Fibroblast of pulmonary artery (primary cell): ENCODE measurements at places on chromosomes 12 and 14.
A peak's percentile ranks its signal among the peaks of the same experiment; 100 is the strongest.

GRCh38 chr14:22393796-22394195, 195.2 kb downstream of the DAD1 start:
- DNase-seq, result no peak

GRCh38 chr12:106080041-106080790, 58.5 kb downstream of the NUAK1 start:
- peak; percentile 67 for DNase-seq

- DNase-seq, result no peak
Observed at GRCh38 chr12:104691721-104692556, 235.2 kb downstream of the CHST11 start.

GRCh38 chr14:104542871-104543830, 36.4 kb upstream of the C14orf180 start:
- DNase-seq, result no peak

DNA sequence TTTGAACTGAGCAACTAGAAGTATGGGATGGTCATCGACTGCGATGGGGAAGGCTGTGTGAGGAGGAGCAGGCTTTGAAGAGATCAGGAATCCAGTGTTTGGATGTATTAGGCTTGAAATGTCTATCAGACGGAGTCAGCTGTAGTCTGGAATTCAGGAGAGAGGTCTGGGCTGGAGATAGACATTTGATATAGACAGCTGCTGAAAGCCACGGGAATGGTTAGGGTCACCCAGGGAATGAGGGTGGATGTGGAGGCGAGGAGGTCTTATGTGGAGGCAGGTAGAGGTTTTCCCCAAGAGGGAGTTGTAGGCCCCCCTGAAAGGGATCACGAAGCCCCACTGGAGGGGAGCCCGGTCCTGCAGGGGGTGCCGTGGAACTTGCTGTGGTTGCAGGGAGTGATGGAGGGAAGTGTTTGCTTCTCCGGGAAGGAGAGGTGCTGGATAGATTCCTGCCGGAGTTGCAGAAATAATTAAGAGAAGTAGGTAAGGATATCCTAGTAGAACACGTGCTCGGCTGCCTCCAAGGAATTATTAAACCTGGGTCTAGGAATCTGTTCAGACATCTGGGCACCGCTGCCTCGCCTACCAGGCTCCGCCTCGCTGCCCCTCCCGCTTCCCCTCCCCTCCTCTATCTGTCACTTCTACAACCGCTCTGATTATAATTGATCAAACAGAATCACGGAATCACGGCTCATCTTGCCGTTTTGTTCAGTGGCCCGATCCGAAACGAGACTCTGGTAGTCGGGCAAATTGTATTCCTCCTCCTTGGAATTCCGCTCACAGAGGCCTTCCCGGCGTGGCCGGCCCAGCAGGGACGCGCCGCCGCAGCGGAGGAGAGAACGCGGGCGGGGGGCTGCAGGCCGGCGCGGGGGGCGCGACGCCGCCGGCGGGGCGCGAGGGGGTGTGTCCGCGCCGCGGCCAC, 826 bp upstream of the CACNA1C start:
- no peak for DNase-seq

DNA sequence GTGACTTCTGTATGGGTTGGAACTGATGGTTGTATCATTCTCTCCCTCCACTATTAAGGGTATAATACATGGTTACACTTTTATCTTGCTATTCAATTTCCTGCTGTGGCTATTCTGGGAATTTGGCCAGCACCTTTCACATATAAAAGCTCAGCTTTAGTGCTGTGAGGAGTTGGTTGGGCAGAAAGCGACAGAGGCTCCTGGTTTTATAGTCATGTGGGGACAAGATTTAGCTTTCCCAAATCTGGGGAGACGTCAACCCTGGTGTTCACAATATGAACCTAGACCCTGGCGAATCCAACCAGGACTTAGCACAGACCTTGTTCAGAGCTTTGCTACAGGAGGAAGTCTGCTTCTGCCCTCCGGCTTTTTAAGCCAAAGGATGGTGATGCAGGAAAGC, 36.5 kb downstream of the FOS start:
- DNase-seq, result peak; percentile 85

DNA sequence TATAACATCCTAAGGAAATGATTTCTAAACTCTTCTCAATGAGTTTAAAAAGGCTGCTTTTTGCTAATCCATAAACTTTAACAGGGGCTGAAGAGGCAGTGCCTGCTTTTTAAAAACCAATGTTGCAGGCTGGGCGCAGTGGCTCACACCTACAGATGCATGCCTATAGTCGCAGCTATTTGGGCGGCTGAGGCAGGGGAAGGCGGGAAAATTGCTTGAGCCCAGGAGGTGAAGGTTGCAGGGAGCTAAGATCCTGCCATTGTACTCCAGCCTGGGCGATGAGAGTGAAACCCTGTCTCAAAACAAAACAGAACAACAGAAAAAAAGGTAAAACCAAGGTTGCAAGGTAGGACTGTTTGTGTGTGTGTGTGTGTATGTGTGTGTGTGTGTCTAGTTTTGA, 531.2 kb downstream of the DIO2 start:
- DNase-seq, result no peak

DNA sequence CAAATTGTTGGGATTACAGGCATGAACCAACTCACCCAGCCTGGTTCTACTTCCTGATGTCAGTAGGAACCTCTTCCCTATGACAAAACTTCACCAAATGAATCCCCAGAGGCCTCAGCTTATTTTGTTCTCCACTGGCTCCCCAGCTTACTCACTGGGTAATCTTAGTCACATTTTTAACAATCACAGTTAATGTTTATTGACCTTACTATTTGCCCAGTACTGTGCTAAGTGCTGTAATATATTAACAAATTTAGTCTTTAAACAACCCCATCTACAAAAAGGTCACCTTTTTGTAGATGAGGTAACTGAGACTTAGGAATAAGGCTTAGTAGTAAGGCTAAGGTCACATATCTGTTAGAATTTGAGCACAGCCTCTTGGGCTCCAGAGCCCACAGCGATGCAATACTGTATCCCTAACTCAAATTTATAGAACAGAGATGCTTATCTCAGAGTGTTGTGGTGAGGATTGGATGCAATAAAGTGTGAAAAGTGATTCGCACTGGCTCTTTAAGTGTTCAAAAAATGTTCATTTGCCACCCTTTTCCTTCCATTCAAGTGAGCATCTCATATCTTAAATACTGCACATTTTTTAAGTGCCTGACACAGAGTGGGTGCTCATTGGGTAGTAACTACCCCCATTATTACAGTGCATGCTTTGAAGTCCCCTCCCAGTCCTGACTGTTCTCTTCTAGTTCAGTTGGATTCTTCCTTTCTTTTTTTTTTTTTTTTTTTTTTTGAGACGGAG, 146.4 kb upstream of the ARHGAP5 start:
- peak; percentile 17 for DNase-seq

- no peak for DNase-seq
Observed at GRCh38 chr12:124481772-124482566, 85.4 kb downstream of the NCOR2 start.

DNA sequence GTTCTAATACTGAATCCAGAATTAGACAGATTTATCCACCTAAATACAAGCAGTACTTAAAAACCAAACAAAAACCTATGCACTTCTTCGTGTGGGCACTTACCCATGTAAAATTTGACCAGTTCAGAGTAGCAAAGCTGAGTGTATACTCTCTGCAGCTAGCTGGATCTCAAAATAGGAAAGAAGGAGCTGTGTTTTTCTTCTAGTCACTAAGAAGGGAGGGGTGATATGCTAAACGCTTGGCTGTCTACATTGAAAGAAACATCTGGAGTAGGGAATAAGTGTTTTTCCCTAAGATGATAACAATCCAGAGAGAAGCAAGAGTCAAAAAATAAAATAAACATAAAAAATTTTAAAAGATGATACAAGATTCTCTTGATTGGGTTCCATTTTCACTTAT, 20.0 kb downstream of the RBMS2 start:
- DNase-seq, result no peak

DNA sequence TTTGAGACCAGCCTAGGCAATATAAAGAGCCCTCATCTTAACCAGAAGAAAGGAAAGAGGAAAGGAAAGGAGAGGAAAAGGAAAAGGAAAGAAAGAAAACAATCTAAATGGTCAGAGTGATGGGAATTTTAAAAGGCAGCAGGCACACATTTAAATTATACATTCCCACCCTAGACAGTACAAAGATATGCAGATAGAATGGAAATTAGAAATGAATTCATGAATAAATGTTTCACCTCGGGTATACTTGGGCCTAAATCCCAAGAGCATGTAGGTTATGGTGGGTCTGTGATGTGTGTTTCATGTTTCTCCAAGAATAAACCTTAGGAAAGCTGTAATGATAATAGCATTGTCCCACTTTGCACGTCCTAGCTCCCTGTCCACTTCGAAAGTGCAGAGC, 104.6 kb upstream of the SLCO1C1 start:
- no peak for DNase-seq

DNA sequence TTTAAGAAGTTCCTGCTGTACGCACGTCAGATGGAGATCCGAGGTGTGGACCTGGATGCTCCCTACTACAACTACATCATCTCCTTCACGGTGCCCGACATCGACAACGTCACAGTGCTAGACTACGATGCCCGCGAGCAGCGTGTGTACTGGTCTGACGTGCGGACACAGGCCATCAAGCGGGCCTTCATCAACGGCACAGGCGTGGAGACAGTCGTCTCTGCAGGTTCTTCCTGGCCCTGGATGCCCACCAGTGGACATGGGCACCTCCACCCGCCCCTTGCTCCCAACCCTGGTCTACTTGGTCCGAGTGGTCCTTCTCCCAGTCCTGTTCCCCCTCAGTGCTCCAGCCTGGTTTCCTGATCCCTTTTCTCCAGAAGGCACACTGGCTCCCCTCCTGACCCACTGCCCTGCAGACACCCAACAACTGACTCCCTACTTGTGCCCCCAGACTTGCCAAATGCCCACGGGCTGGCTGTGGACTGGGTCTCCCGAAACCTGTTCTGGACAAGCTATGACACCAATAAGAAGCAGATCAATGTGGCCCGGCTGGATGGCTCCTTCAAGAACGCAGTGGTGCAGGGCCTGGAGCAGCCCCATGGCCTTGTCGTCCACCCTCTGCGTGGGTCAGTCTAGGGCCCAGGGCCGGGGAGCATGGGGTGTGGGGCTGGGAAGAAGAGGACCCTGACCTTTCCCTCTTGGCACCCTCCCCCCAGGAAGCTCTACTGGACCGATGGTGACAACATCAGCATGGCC, 32.1 kb upstream of the LRP1-AS start:
- DNase-seq, result no peak

DNA sequence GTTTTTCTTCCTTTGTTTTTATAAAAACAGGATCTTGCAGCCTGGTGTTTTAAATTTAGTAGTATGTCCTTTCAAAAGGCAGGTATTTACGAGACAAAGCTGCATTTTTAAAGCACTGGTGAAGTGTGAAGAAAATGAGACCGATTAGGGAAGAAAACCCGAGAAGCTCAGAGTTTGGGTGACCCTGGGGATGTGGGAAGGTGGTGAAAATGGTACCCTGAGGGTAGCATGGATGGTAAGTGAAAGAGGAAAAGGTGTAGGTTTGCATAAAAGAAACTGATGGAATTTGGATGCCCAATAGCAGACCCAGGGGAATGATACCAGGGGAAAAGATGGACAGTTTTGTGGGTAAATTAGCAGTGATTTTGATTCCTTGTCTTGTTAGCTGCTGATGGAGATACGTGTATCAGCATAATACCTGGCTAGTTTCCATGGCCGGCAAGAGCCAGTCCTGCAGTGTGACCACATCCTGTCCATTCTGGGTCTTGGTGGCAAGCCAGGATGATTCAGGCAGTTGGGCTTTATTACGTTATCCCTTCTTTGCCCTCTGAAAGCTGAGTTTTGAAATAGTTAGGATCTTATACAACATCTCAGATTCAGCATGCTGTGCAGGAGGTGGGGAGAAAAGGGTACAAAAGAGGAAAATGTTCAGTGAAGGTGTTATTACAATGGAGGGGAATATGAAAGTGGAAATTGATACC, 8.9 kb downstream of the BICD1 start:
- DNase-seq, result peak; percentile 99

- no peak for DNase-seq
Observed at GRCh38 chr12:110807640-110808039, 39.1 kb upstream of the CCDC63 start.

DNA sequence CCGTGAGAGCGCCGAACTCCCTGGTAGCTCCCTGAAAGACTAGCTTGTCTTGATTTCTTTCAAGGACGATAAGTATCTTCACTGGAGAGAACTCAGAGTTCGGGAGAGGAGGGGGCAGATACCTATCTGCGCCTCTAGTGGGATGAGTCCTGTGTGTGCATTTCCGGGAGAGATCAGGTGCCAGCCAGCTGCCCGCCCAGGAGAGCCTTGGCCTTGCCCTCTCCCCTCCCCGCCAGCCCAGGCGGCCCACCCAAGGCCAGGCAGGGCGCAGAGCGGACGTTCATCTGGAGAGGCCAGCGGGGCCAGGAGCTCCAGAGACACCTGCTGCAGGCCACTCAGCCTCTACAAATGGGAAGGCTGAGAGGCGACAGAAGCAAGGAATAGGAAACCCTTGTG, 1.0 kb downstream of the CD9 start:
- DNase-seq, result no peak

DNA sequence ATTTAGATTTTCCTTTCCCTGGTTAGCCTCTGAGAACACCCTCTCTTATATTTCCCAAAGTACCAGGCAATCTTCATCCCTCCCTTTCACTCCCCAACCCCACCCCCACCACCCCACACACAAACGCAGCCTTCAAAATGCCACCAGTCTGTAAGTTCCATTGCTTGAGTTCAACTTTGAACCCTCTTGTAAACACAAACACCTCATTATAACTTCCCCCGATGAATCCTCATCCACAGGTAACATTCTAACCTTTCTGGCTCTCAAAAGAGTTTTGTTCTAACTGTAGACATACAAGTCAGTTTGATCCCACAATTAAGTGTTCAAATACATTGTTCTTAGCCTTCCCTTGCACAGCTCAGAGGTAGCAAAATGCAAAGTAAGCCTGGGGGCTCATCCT, 199.4 kb upstream of the FOXN3 start:
- DNase-seq, result no peak

- DNase-seq, result peak; percentile 99
Observed at GRCh38 chr12:14885718-14886221, at the start of gene MGP. MGP (minus strand) TSS chr12:14885854; CDS start chr12:14885791, 63 bp downstream.

DNA sequence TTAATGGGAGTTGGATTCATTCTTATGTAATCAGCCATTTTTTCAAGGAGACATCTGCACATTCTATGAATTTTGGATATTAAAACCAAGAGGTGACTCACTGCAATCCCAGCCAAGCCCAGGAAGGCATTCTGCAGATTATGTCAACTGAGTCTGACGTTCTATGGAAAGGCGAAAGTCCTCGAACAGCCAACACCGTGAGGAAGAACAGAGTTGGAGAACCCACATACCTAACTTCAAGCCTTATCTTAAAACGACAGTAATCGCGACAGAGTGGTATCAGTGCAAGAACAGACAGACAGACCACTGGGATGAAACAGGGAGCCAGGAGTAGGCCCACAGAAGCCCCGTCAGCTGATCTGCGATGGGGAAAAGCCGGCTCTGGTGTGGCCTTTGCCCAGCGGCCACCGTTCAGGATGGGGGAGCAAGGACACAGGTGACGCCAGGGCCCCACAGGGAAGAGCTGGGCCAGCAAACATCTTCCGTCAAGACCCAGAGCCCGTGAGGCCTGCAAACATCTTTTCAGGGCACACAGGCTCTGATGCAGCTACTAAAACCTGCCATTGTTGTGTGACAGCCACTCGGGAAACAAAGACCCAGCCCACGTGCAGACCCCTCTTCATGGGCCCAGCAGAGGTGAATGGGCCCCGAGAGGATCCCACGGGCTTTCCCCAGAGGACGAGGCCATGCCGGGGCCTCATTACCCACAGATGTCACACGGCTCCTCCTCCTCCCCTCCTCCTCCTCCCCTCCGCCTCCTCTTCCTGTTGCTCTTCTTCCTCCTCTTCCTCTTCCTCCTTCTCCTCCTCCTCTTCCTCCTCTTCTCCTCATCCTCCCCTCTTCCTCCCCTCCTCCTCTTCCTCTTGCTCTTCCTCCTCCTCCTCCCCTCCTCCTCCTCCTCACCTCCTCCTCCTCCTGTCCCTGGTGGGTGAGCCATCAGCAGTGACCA, 277.6 kb downstream of the ADGRD1 start:
- no peak for DNase-seq

- DNase-seq, result no peak
Observed at GRCh38 chr14:90576981-90577660, 180.3 kb downstream of the CALM1 start.
